Hindlimb muscle (tissue), 1 donor: ENCODE measurements at places on chromosomes 13 and 19.

GRCh38 chr19:58386576-58387337, at the start of gene RPS5:
Gene RPS5, plus strand, starts transcription at chr19:58387269. Its CDS starts 869 bp downstream, at chr19:58388138.
- DNase-seq: peak; percentile 97

- DNase-seq: no peak
Measured at GRCh38 chr13:87661471-87661870, 9.7 kb upstream of the SLITRK5 start.

- DNase-seq: no peak
Measured at GRCh38 chr19:18904334-18905057, 8.5 kb upstream of the CERS1 start.

DNA sequence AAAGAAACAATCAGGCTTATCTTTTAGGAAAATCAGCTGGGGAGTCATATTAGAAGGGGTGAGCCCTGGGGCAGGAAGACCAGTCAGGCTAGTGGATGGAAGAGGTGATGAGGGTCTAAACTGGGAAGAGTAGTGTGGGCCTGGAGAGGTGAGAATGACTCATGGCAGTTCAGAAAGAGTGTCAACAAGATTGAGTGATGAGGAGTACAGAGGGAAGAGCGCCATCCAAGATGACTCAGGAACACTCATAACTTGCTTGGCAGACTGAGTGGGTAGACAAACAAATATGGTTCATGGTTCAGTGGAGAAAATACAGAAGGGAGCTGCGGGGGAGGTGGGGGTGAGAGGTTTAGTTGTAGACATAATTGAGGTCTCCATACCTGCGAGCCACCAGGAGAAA, 17.3 kb upstream of the CLDN10 start:
- no peak for DNase-seq

- DNase-seq: no peak
Measured at GRCh38 chr19:49820125-49820524, 2.0 kb downstream of the MED25 start.

DNA sequence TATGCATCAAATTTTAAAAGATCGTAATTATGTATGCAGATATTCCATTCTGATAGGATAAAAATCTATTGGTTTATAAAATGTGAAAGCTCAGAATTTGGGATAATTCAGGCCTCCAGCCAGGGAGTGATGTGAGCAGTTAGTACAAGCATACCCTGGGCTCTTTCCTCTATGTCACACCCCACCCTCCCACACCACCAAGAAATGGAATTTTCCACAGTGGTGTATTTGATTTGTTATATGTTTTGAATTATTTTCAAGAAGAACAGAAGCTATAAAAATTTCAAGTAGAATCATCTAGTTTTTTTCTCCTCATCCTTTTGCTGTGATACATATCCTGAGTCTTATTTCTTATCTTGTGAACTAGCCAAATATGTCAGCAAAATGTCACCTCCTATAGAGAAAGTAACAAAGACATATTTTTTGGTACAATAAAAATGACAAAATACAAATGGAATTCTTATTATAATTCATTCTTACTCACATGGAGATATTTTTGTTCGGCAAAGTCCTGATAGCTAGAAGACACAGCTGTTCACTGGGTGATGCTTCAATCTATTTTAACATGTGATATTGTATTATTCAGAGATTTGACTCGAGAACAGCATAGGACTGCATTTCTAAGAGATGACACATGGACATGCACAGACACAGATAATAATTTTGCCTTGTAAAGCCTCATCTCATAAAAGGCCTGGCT, 61.2 kb upstream of the FRY start:
- DNase-seq: no peak

- no peak for DNase-seq
Measured at GRCh38 chr19:7486923-7487322, 1.9 kb downstream of the PEX11G start.
